ENCODE measurements at places on chromosomes 2 and 18.

DNA sequence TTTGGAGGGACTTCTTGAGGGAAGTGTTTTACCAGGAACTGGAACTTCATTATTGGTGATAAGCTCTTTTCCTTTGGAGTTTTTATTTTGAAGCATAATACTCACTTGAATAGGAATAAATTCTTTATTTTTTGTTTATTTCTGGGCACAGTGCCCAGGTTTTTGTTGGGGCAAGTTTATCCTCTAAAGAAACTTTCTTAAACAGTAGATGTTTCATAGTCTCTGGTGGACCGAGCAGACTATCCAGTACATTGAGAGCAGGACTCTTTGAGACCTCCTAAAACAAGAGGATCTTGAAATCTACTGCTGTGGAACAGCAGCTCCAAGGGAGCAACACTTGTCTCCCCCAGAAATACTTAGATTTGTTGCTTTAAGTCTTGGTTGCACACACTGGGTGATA is 109.4 kb downstream of the PARD3B start:
- DNase-seq, result no peak

DNA sequence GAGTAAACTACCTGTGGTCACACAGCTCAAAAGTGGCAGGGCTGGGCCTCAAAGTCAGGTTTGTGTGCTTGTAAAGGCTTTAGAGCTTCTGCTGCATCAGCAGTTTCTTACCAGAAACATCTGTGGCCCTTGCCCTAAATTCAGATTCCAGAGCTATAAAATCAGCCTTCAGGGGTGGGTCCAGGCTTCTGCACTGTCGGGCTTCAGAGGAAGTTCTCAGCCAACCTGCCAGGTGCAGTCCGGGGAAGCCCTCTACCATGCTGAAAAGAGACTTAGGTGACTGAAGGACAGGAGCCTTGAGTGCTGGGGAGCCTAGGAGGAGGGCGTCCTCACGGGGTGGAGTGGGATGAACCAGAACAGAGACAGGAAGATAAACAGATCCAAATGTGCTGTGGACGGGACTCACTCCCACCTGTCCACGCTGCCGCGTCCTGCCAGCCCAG is 69.9 kb upstream of the HS6ST1 start:
- no peak for DNase-seq

DNA sequence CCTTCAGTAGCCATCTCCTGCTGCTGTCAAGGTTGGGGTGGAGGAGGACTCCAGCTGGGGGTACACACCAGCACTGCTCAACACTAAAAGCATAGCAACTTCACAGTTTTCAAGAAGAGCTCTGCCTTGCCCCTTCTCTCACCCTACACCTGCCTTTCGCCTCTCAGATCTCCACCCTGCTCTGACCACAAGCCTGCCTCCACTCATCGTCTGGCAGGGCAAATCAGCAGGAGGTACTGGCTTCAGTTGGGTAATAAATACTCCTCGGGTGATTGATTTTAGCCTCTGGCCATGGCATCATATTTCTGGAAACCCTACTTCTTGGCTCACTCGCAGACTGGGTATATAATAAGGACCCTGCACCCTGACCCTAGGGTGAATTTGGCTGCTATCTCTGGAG is 3.1 kb upstream of the PRKAG3 start:
- no peak for DNase-seq

DNA sequence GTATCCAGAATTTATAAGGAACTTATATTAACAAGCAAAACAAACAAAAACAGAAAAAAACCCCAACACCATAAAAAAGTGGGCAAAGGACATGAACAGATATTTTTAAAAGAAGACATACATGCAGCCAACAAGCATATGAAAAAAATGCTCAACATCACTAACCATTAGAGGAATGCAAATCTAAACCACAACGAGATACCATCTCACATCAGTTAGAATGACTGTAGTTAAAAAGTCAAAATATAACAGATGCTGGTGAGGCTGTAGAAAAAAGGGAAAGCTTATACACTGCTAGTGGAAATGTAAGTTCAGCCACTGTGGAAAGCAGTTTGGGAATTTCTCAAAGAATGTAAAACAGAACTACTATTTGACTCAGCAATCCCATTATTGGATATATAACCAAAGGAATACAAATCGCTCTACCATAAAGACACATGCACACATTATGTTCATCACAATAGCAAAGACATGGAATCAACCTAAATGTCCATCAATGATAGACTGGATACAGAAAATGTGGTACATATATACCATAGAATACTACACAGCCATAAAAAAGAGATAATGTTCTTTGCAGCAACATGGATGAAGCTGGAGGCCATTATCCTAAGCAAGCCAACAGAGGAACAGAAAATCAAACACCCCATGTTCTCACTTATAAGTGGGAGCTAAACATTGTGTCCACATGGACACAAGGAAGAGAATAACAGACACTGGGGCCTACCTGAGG is 25.3 kb downstream of the PREPL start:
- no peak for DNase-seq

GRCh38 chr2:99346218-99346617 is 9.0 kb downstream of the EIF5B start:
- DNase-seq, result no peak

DNA sequence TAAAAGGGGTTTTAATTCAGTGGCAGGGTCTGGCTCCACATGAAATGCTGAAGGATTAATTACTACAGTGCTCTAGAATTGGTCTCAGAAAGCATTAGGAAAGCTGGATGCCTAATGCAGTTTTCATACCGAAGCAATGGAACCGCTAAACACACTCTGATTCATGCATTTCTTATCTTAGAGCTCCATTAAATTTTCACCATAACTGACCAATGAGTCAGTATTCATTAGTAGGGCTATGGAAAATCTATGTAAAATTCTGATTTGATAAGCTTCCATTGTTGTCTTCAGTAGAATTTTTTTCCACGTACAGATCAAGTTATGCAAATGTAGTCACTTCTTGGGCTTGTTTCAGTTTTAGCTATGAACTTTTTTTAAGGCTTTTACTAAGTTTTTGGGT is 359.9 kb downstream of the ARHGAP15 start:
- DNase-seq, result no peak

- DNase-seq, result no peak
Observed at GRCh38 chr2:240355962-240356361, 79.5 kb upstream of the GPC1 start.

GRCh38 chr2:68969736-68970490 is 4.5 kb upstream of the GKN1 start:
- DNase-seq, result no peak

DNA sequence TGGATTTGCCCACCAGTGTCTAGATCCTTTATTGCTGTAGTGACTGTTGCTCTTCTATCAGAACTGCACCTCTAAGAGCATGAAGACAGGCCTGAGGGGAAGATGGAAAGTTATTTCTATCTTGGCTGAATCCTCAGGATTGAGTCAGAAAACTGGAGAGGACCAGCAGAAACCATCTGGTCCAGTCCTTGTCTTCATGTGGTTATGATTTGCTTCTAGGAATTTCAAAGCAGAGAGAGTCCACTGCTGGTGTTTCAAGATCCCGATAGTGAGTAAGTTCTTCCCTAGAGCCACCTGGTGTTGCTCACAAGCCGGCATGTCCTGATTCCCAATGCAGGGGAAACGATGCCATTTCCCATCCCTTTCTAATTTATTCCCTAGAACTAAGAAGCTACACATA is 84.2 kb downstream of the NCKAP5 start:
- DNase-seq, result no peak

DNA sequence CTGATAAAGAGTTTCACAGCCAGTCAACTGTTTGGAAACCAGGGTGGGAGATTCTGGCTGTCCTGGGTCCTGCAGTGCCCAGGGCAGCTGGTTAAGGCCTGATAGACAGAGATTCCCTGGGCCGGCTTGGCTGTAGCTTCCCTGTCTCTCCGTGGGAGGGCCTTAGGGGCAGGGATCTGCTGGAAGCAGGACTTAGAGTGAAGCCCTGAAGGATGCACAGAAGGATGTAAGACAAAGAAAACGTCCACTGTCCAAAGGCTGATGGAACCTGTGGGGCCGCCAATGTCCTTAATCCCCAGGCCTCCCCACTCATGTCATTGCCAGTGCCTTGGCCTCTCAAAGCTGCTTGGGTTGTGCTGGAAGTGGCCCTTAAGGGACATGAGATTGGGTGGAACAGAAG is 33.0 kb downstream of the MROH2A start:
- no peak for DNase-seq

- DNase-seq, result no peak
Observed at GRCh38 chr2:157957596-157957995, 81.5 kb upstream of the ACVR1 start.

DNA sequence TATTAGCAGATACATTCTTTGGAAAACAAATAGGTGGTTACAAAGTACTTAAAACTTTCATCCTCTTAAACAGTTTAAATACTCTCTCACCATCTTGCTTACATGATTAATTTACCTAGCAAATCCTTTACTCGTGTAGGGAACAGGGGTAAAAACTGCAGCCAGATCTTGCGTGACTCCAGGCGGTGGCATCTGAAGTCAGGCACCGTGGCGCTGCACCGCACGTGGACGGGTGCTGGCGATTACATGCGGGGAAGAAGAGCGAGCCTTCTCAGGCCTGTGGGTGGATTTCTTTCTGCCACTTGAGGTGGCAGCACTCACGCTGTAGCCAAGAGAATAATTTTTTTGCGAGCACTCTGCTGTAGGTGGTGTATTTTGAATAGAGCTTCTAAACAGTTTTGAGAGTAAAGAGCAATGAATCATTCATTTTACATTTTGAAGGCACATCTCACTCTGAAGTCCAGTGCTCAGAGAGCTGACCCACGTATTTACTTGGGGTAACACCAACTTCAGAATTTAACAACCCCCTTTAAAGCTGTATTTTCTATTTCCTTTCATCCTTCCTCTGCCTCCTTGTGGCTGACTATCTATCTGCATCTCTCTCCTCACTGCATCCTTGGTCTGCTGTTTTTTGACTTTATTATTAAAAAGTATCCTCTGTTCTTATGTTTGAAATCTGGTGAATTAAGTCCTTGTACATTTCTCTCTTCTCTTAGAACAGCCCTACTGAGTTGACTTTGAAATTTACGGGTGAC is 68.9 kb downstream of the EPAS1 start:
- DNase-seq, result no peak
